ENCODE measurements at places on chromosomes 2 and 18.

- no peak overlapping the region for H3K27ac ChIP-seq
- H3K27me3 ChIP-seq = no peaks in the 10 kb centered on the region
- H3K36me3 ChIP-seq = no peaks in the 10 kb centered on the region
- H3K4me3 ChIP-seq = no peak overlapping the region
These were observed 502.1 kb downstream of the PARD3B start for GRCh38 chr2:205047273-205047839.

DNA sequence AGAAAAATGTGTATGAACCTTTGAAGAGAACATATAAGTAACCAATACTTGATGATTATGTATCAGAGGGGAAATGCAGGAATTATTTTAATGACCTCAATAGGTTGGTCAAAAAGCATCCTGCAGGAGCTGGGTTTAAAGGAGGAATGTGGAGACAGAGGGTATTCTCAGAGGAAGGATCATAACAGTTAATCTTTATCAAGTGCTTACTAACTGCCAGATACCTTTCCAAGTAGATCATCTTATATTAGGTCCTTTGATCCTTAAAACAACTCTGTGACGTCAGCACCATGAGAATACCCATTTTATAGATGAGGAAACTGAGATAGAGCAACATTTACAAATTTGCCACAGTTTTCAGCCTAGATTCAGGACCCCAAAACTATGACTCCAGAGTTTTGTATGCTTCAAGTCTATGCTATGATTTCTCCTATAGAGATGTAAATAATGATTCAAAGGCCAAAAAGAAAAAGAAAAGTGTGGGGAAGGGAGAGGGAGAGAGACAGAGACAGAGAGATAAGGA lies 3.0 kb downstream of the RFTN2 start:
- no peak overlapping the region for H3K4me3 ChIP-seq
- no peak overlapping the region for H3K27ac ChIP-seq
- peaks cover 31% of the 10 kb centered on the region for H3K4me1 ChIP-seq
- H3K27me3 ChIP-seq = no peaks in the 10 kb centered on the region

DNA sequence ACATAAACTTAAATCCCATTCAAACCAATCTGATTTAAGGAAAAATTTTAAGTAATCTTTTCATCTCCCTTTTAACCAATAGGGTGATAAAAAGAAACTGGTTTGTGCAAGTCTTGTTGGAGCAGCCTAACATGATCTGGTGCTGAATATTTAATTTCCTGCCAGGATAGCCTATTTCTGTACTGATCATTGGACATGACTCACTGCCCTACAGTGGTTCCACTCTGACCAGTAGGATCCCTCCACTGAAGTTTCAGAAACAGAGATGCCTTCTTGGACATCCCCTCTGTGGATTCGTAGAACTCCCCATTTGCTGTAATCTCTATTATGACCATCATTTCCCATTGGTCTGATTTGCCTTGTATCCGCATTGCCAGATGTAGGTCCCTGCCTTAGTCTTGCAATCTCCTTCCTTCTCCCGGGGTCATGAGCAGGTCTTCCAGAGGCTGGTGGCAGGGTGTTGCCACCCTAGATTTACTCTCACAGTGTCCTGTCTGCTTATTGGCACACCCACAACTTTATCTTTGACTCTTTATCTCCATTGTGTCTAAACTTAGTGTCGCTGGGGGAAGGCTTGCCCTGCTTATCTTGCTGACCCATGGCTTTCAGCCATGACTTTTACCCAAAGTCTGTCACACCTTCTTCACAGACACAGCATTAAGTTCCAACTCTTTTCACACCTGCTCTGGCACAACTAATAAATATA lies 12.3 kb upstream of the SETBP1 start:
- H3K4me1 ChIP-seq = peaks cover 4% of the 10 kb centered on the region
- no peak overlapping the region for H3K4me3 ChIP-seq
- DNase-seq = no peak
- H3K36me3 ChIP-seq = no peaks in the 10 kb centered on the region

DNA sequence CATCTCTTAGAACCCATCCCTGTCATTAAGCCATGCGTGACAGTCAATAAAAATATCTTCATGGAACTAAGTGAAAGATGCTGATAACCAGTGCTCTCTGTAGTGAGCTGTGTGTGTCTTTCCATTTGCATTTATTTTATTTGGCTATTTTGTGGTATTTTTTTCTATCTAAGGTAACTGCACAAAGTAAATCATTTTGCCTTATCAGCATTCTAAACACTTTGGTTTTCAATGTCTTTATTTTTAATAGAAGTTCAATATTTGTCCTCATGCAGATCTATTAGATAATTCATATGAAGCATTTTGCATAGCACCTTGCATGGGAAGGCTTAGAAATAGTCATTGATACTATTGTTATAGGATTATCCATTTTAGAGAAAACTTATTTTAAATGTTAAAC lies 163.6 kb upstream of the TANK start:
- no peak overlapping the region for H3K4me3 ChIP-seq
